ENCODE measurements at places on chromosomes 5 and 9.

- DNase-seq = no peak
Measured at GRCh38 chr5:34625246-34625645, 30.9 kb upstream of the RAI14 start.

- peak; percentile 52 for DNase-seq
Measured at GRCh38 chr5:34474573-34475021, 181.5 kb upstream of the RAI14 start.

- no peak for DNase-seq
Measured at GRCh38 chr9:71250581-71250980, 129.2 kb upstream of the TRPM3 start.

- no peak for DNase-seq
Measured at GRCh38 chr9:79681576-79681975, 109.8 kb downstream of the TLE4 start.

DNA sequence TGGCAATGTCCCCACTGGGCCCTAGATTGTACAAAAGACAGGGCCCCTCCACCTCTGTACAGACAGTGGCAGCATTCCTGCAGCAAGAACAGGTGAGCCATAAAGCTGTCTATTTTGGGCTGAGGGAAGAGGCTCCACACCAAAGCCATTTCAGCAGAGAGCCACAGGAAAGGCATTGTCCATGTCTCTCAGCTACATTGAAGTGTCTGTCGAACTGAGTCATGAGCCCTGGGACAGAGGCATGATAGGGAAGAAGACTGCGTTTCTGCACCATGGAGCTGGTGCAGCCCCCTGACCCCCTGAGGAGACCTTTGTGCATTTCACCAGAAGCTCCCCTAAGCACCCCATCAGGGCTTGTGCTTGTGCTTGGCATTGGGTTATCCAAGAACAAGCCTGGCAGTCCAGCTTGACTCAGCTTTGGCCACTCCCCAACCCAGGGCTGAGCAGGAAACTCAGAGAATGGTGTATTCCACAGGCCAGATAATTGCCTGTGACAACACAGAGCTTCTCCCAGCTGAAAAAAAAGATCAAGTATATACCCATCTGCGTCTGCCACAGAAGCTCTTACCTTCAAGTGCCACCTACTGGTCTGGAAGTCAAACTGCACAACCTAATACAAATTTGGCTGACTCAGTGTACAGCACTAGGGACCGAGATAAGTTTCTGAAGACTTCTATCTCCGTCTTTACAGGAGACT, 5.9 kb upstream of the FRMD3 start:
- peak; percentile 85 for DNase-seq

DNA sequence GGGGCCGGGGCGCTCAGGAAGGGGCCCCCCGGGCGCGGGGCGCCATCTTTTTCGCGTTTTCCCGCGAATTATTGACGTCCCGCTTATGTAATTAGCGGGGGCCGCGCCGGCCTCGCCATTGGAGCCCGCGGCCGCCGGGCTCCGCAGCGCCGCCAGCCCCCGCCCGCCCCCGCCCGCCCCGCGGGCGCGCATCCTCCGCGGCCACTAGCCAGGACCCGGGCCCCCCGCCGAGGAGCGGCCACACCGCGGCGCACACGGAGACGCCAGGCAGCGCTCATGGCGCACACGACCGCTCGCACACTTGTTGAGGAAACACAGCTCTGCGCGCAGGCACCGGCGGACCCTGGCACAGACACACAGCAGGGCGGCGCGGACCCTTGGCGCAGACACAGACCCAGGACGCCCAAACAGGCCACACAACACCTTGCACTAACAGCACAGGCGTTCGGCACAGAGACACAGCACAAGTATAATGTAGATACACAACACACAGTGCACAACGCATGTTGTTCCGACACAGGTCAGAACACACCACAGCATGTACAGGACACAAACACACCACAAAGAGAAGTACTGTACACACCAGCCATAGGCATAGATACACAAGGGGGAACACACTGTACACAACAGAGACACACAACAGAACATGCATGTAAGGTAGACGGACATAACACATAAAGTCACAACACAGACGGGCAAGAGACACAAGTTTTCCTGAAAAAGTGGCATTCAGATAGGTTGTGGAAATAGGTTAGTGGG, 467 bp upstream of the PHF19 start:
- peak; percentile 82 for DNase-seq

DNA sequence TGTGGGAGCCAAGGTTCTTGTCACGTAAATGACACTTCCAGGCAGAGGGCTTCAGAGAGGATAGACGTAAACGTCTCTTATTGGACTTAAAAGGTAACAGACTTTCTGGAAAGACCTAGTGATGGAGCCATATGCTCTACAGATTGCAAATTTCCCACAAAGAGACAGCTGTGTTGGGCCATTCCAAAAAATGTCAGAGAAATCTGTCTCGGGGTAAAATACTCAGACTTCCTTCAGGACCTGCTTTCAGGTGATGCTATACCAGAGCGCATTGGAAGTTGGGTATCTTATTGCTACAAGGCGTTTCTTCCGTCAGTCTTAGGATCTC, 29.2 kb downstream of the PROP1 start:
- DNase-seq = no peak

DNA sequence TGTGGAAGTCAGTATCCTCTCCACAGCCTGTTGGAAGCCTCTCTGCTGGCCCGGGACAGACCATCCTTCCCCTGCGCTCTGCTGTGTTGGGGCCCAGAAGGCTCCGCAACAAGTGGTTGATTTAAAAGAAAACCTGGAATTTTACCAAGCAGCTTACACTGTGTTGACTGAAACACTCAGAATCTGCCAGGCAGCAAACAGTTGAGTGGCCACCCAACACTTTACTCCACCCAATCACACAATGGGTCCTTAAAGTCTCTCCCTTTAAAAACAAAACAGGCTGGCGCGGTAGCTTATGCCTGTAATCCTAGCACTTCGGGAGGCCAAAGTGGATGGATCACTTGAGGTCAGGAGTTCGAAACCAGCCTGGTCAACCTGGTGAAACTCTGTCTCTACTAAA, 28.0 kb upstream of the DMRT3 start:
- no peak for DNase-seq

DNA sequence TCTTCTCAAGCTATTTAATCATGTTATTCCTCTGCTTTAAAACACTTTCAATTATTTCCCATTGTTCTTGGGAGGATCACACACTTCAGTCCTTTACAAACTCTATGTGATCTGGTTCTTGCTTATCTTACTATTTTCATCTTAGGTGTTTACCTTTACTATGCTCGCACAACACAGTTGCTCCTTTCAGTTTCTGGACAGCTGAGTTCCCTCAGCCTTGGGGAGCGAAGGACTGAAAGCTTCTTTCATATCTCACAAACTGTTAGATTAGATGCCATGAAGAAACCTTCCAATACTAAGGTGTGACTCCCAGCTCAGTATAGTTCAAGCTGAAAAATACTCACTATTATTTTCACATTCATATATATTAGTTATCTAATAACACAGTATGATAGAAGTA, 117.9 kb downstream of the CDC42SE2 start:
- DNase-seq = no peak

DNA sequence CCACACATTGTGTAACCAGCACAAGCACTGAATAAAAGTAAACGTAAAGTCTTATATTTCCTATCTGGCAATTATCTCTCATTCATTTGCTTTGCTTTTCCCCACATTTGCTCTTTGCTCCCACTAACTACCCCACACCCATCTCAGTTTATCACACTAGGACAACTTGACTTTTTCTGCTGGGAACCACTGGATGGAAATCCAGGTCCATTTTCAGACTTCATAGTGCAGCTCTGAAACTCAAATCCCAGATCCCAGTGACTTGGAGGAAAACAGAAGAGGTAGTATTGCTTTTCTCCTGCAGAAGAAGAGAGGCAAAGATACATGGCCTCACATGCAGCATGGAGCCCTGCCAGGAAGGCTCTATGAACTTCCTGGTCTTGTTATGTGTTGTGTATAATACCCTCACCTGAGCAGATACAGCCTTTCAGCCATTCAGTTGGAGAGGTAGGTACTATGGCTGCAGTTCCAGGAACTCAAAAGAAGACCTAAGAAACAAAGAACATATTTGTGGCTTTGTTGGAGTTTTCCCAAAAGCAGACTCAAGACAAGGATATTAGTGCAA, 90.0 kb upstream of the NIPBL start:
- DNase-seq = no peak

GRCh38 chr5:139660923-139661814, 13.0 kb downstream of the CXXC5 start:
- no peak for DNase-seq

DNA sequence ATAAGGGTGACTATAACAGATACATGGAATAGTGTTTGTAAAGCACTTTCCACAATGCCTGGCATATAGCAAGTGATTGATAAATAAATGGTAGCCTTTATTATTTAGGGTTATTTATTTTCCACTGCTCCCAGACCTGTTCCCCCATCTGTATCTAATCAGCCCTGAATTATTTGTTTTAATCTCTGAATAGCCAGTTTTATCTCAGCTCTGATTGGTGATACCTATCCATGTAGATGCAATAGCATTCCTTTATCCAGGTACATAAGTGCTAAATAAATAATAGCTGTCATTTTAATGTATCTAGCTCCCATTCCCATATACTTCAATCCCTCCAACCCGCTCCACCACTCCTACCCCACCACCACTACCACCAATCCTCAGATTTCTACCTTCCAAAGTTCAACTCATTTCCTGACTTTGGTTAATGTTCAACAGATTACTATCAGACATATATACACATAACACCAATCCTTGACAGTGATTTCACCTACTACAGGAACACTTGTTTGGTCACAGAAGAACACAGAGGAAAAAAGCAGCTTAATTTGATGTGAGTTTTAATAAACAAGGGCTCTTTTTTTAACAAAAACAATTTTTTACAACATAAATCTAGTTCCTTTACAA, 14.0 kb downstream of the PRKAA1 start:
- no peak for DNase-seq

- peak; percentile 34 for DNase-seq
Measured at GRCh38 chr5:58459146-58460001, 512 bp downstream of the PLK2 start.

DNA sequence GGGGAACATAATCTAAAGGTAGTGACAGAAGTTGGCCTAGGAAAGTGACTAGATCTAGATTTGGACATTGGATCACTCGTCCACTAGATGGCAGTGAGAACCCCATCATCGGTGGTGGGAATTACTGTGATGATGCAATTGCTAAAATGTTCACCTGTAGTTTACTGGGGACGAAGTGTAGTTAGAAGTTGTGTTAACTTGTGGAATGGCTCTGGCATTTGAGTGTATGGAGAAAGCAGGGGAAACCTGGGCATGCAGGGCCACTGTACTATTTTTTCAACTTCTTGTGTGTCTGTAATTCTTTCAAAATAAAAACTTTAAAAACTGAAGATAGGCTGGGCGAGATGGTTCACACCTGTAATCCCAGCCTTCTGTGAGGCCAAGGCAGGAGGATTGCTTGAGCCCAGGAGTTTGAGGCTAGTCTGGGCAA, 75.5 kb downstream of the PHAX start:
- DNase-seq = peak; percentile 28

DNA sequence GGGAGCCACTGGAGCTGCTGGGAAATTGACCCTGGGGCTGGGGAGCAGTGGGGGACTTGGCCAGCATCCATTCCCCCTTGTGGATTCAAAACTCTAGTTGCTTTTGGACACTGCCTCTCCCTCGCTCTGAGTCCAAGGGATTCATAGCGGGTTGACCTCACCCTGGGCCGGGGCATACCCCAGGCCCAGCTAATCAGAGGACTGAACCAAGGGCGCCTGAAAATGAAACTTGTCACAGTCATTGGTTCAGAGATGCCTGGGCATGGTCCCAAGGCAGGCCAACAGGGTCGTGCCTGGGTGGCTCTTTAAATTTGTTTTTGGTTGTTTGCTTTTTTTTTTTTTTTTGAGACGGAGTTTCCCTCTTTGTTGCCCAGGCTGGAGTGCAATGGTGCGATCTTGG, 22.6 kb downstream of the STK10 start:
- DNase-seq = no peak

DNA sequence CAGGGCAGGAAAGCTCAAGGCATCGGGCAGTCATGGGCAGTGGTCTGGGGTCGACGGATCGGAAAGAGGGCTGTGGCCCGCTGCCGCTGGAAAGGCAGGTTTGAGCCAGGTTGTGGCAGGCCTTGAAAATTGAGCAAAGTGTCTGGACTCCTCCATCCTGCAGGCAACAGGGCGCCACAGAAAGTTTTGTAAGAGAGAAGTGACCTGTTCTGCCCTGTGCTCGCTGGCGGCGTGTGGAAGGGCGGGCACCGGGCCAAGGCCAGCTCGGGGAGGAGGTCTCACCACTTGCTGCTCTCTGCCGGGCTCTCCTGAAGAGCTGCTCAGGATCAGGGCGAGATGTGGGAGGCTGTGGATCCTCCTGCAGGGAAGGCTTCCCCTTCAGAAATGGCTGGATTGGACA, 41.4 kb upstream of the FAT2 start:
- no peak for DNase-seq

DNA sequence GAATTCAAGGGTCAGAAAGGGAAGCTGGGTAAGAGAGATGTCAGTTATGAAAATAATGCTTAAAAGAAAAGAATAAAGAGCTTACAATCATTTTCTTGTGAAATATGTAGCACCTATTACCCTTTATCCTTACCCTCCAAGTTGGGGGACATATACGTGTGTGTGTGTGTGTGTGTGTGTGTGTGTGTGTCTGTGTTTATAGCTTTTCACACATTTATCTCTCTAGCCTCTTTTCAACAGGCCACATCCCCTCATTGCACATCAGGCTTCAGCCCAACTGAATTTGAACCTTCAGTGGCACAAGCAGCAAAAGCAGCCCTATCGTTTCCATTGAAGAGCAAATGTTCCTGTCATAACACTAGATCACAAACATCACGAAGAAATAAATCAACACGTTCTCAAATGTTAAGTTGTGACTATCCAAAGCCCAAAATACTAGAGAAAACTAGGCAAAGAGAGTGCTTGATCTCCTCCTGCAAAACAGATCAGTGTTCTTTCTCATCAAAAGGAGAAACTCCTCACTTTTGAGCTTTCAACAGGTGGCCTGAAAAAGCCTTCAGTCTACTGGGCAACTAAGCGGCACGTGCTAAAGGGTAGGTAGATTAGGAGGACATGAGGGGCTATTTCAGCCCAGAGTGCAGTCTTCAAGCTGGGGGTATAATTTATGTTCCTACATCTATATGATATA, 416.4 kb downstream of the EFNA5 start:
- DNase-seq = no peak

Measured in NCI-H146 (cell line).